ENCODE measurements at places on chromosomes 12 and 14.

- no peak for DNase-seq
These were observed 80.6 kb upstream of the DAAM1 start for GRCh38 chr14:59107819-59108218.

DNA sequence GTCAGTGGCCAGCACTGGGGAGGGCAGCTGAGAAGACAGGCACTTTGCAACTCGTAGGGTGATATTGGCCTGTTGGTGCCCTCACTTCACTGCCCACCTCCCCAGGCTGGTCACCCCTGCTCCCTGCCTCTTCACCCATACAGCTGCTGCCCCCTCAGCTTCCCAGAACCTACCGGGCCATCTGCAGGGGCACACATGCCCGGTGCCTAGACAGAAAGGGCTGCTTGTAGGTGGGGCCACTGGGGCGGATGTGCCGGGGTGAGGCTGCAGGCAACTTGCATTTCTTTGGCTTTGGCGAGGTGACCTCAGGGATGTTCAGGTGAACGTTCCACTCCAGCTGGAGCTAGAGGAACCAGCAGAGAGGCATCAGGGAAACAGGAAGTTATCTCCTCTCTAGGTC, 17.2 kb downstream of the FAM186B start:
- no peak for DNase-seq

- DNase-seq = no peak
These were observed 68.9 kb upstream of the STAC3 start for GRCh38 chr12:57319678-57320469.

DNA sequence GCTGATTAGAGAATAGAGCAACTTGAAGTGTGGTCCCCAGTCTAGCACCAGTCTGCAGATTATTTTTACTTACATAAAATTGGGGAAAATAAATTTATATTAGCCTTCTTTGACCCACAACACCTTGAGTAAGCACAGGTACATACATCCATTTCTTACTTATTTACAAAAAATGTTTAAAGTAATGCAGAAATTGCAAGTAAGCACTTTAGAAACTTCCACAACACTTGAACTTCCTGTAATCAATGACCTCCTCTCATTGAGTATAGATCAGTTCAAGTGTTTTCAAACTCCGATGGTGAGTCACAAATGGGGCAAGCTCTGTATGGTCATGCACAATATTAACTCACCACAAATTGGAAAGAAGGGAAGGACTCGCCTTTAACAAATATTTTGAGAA, 83.3 kb downstream of the KIF21A start:
- DNase-seq = no peak

- no peak for DNase-seq
These were observed 31.7 kb upstream of the TDRD9 start for GRCh38 chr14:103896578-103896977.

GRCh38 chr12:131620946-131621681, 89.8 kb upstream of the SFSWAP start:
- no peak for DNase-seq

DNA sequence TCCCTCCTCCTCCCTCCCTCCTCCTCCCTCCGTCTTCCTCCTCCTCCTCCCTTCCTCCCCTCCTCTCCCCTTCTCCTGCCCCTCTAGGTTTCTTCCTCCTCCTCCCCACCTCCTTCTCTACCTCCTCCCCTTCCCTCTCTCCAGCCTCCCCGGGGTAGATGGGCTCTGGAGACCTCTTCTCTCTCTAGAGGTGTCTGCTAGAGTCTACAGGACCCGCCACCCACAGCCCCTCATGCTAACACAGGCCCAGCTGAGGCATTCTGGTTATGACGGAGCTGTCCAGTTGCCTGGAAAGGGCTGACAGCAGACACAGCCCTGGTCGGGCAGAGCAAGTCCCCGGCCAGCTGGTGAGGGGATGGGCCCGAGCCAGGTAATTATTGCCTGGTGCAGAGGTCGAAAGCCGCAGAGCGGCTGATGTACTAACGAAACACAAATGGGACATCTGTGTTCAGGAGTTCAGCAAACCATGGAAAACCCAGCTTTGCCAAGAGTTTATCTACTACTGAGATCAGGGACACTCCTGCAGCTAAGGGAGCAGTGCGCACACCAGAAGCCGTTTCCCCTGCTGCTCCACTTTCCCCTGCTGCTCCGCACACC, 96.2 kb downstream of the PAPOLA start:
- no peak for DNase-seq

DNA sequence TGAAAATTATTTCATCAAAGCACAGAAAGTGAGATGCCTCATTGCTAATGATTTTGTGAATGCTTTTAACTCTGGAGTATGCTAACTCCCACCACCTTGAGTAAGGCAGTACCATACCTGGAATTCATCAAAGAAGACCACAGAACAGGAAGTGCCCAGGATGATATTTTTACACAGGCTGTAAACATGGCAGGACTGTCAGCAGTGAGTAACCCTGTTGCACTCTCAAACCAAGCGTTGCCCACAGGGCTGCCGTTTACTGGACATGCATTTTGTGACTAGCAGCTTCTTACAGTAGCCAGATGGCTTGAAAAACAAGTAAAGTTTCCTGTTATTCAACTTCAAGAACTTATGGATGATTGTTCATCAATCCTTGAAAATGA, 42.4 kb downstream of the RALGAPA1 start:
- DNase-seq = no peak

GRCh38 chr12:116471544-116471943, 87.6 kb upstream of the MAP1LC3B2 start:
- DNase-seq = no peak

DNA sequence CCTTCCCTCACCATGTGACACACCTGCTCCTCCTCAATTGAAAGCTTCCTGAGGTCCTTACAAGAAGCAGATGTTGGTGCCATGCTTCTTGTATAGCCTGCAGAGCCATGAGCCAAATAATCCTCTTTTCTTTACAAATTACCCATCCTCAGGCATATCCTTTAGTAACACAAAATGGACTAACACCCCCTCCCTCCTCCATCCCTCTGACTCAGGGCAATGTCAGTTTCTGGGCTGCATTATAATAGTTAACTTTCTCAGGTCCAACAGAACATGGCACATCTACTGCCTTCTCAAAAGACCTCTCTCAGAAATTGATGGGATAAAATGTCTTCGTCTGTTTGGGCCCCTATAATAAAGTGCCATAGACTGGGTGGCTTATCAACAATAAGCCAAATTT, 287.0 kb downstream of the DPF3 start:
- DNase-seq = no peak

- no peak for DNase-seq
These were observed 155.0 kb downstream of the NUAK1 start for GRCh38 chr12:105983622-105984320.
